ENCODE measurements at places on chromosomes 3 and 15.

DNA sequence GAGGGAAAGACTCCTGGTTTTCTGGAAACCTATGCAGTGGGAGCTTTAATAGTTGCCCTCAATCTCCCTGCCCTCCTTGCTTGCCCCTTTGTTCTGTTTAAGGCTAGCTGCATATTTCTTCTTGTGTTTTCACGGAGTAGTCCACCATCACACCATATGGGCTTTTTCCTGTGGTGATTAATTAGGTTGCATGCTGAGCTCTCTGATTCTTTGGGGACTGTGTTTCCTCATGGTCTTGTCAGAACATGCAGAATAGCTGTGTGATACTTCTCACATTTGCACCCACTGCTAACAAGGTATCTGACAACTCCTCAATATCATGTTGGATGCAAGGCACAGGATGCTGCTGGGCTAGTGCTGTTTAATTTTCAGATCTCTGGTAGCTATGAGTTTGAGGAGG lies 139.6 kb downstream of the PTPRG start:
- DNase-seq, result no peak

DNA sequence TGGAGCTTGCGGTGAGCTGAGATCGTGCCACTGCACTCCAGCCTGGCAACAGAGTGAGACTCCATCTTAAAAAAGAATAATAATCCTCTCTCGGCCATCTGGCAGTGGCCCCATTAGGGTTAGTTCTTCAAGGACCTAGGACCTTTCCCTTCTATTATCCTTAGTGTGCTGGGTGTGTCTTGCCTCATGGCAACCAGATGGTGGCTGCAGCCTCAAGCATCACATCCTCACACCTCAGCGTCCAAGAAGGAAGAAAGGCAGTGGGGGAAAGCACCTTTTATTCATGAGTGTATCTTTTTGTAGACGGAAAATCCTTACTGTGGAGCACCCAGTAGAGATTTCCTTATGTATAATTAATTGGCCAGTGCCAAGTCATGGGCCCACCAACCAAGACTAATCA lies 42.7 kb upstream of the TFRC start:
- no peak for DNase-seq

- peak; percentile 48 for DNase-seq
These were observed 472 bp downstream of the CHST14 start for GRCh38 chr15:40471105-40471807.

GRCh38 chr3:120741320-120741719 lies 996 bp downstream of the RABL3 start:
- no peak for DNase-seq
